ENCODE measurements at places on chromosomes 12 and 14.

DNA sequence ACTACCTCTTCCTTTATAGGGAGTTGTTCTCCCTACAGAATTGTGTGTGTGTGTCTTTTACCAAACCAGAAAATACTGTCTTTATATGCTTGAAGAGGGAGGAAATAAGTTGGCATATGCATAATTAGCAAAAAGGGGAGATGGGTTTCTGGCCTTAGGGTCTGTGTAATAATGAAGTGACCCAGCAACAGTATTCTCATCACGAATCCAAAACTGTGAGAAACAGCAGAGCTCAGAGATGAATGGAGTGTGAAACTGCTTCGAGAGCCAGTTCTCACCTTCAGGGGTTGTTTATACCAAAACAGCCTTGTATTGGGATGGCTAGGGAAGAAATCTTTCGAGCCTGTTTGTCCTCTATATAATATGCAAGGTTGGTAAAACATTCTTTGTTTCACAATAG lies 227.5 kb downstream of the MON2 start:
- H3K27ac ChIP-seq, result no peak overlapping the region
- no peak overlapping the region for H3K4me3 ChIP-seq
- peaks cover 14% of the 10 kb centered on the region for H3K36me3 ChIP-seq
- peaks cover 9% of the 10 kb centered on the region for H3K4me1 ChIP-seq
- H3K27me3 ChIP-seq, result no peaks in the 10 kb centered on the region

GRCh38 chr12:123475246-123475703 lies 17.3 kb downstream of the SNRNP35 start:
- no peak overlapping the region for H3K4me3 ChIP-seq
- H3K4me1 ChIP-seq, result no peaks in the 10 kb centered on the region
- peaks cover 13% of the 10 kb centered on the region for H3K36me3 ChIP-seq
- no peak overlapping the region for H3K27ac ChIP-seq
- DNase-seq, result no peak

DNA sequence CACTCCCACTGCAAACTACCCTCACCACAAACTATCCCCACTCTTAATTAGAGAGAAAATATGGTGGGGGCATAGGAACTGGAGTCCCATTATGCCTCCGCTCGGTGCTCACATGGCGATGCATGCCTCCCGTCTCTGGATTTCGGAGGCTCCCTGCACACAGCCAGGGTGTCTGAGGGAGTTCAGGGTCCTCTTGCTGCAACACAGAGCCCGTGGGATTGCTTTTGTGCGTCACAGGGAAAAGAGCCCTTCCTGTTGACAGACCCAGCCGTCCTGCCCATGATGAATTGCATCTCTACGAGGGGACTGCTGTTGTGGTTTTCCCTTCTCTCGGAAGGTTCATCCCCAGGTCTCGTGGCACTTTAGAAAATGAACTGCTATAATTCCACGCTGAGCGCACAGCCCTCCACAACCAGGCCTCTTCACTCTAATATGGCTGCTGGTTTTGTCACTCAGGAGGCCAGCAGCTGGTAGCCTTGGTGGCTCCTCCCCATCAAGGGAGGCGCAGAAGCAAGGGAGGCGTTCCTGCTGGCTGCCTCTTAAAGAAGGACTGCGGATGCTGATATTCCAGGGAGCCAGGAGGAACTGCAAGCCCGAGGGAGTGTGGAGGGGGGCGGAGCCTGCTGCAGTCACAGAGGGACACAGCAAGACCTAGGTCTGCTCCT lies 158.0 kb downstream of the KCNA5 start:
- no peak for DNase-seq
- peaks cover 4% of the 10 kb centered on the region for H3K4me1 ChIP-seq
- H3K27me3 ChIP-seq, result peaks cover 14% of the 10 kb centered on the region
- no peak overlapping the region for H3K4me3 ChIP-seq
- no peaks in the 10 kb centered on the region for H3K36me3 ChIP-seq

- peaks cover 2% of the 10 kb centered on the region for H3K4me1 ChIP-seq
- H3K36me3 ChIP-seq, result peaks cover 70% of the 10 kb centered on the region
- no peak overlapping the region for H3K27ac ChIP-seq
- H3K27me3 ChIP-seq, result no peaks in the 10 kb centered on the region
- H3K4me3 ChIP-seq, result no peak overlapping the region
- DNase-seq, result no peak
Measured at GRCh38 chr14:93245764-93246420, 38.8 kb downstream of the UBR7 start.

- H3K4me3 ChIP-seq, result no peak overlapping the region
- peaks cover 10% of the 10 kb centered on the region for H3K36me3 ChIP-seq
- DNase-seq, result no peak
- H3K4me1 ChIP-seq, result peaks cover 37% of the 10 kb centered on the region
Measured at GRCh38 chr12:11685316-11685715, 35.8 kb downstream of the ETV6 start.

- DNase-seq, result no peak
- H3K27me3 ChIP-seq, result no peaks in the 10 kb centered on the region
- H3K36me3 ChIP-seq, result no peaks in the 10 kb centered on the region
- H3K27ac ChIP-seq, result peak overlapping the region; percentile 78
- H3K4me1 ChIP-seq, result peaks cover 69% of the 10 kb centered on the region
- H3K4me3 ChIP-seq, result no peak overlapping the region
Measured at GRCh38 chr12:124543590-124544310, 23.7 kb downstream of the NCOR2 start.

DNA sequence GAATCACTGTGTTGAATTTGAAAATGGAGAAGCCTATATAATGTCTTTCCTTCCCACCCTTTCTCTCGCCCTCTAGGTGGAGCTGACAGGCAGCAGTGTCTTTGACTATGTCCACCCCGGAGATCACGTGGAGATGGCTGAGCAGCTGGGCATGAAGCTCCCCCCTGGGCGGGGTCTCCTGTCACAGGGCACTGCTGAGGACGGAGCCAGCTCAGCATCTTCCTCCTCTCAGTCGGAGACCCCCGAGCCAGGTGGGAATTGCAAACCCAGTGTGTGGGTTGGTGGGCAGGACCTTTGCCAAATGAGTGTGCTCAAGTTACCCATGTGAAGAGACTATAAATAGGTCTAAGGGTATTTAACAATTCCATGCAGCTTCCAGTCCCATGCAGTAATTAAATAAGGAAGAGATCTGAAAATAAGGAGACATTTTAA lies 274.7 kb downstream of the EGLN3 start:
- H3K4me1 ChIP-seq, result no peaks in the 10 kb centered on the region
- DNase-seq, result peak; percentile 23
- H3K4me3 ChIP-seq, result peak overlapping the region; percentile 41
- no peak overlapping the region for H3K27ac ChIP-seq

DNA sequence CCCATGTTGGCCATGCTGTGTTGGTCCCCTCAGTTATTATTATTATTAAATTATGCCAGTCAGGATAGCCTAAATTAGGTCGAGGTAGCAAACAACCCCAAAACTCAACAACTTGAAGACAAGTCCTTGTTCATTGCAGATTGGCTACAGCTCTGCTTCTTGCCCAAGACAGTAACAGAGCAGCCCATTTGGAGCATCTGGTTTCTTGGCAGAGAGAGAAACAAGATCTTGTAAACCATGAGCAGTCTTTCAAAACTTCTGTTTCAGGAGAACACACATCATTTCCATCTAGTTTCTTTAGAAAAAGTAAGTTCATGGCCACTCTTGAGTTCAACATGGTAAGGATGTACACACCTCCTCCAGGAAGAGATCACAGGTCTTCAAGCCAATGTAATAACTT lies 52.3 kb downstream of the E2F7 start:
- no peaks in the 10 kb centered on the region for H3K27me3 ChIP-seq
- H3K36me3 ChIP-seq, result no peaks in the 10 kb centered on the region
- no peak overlapping the region for H3K27ac ChIP-seq

GRCh38 chr14:58808828-58809227 lies 171.1 kb downstream of the DACT1 start:
- H3K27ac ChIP-seq, result no peak overlapping the region
- H3K4me1 ChIP-seq, result no peaks in the 10 kb centered on the region
- no peaks in the 10 kb centered on the region for H3K36me3 ChIP-seq
- no peaks in the 10 kb centered on the region for H3K27me3 ChIP-seq
- no peak overlapping the region for H3K4me3 ChIP-seq
- no peak for DNase-seq

DNA sequence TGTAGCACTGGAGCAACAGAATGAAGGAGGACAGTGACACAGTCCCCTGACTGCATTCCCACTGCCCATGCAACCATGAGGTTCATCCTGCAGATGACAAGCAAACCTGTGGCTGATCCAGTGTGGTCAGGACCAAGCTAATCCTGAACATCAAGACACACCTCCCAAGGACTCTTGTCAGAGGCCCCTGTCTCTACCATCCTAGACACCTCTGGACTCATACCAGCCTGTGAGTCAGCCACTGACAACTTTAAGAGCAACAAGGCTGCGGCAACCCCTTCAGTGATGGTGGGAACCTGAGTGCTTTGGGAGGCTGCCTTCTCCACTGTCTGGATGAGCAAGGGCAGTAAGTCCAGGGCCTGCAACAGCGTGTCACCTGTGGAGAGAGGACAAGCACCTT lies 24.6 kb downstream of the GCN1 start:
- no peak for DNase-seq
- no peak overlapping the region for H3K27ac ChIP-seq
- no peaks in the 10 kb centered on the region for H3K27me3 ChIP-seq
- peaks cover 58% of the 10 kb centered on the region for H3K36me3 ChIP-seq

- H3K27ac ChIP-seq, result no peak overlapping the region
- H3K4me3 ChIP-seq, result no peak overlapping the region
- no peaks in the 10 kb centered on the region for H3K36me3 ChIP-seq
- DNase-seq, result no peak
Measured at GRCh38 chr12:11902525-11902875, 168.2 kb upstream of the BCL2L14 start.

DNA sequence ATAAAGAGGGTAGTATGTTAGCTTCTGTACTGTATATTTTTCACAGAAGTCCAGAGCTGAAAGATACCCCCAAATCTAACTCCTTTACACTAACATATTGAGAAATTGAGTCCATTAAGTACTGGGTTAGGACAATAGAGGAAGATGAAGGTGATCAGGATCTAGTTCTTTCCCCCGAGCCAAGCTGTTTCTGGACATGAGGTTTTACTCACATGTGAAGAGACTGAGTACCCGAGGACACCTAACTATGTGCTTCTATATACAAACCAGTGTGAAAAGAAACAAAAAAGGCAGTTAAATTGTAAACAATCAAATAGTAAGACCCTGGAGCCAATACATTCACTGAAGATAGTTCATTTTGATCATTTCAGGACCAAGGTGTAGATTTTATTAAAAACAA lies 3.8 kb upstream of the TRHDE start:
- H3K4me3 ChIP-seq, result no peak overlapping the region
- no peaks in the 10 kb centered on the region for H3K36me3 ChIP-seq

GRCh38 chr12:107131832-107132616 lies 38.7 kb upstream of the CRY1 start:
- peaks cover 5% of the 10 kb centered on the region for H3K4me1 ChIP-seq
- no peaks in the 10 kb centered on the region for H3K27me3 ChIP-seq
- H3K4me3 ChIP-seq, result no peak overlapping the region
- no peak overlapping the region for H3K27ac ChIP-seq

DNA sequence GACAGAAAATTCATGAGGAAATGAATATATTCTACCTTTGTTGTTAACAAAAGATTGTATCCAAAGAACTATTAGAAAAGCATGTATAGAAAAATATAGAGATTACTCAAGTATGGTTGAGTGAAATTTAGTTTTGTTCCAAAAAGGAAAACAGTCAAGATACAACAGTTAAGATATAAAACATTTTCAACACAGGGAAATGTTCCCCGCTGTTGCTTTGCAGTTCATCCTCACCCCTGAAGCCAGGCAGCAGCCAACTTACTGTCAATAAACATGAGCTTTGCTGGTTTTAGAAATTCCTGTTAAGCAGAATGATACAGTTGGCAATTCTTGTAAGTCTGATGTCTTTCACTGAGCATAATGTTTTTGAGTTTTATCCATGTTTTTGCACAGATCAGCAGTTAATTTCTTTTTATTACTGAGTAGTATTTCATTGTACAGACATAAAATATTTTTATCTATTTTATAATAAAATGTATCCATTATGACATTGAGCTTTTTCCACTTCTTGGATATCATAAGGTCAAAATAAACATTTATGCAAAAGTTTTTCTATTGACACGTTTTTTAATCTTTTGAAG lies 1.2 kb upstream of the CLEC2B start:
- H3K4me1 ChIP-seq, result peaks cover 27% of the 10 kb centered on the region
- DNase-seq, result peak; percentile 38
- H3K27me3 ChIP-seq, result no peaks in the 10 kb centered on the region
- H3K36me3 ChIP-seq, result no peaks in the 10 kb centered on the region
- peak overlapping the region; percentile 94 for H3K27ac ChIP-seq

GRCh38 chr12:213527-213932 lies 427 bp downstream of the SLC6A12 start:
- DNase-seq, result no peak
- no peak overlapping the region for H3K27ac ChIP-seq
- H3K36me3 ChIP-seq, result no peaks in the 10 kb centered on the region
- H3K27me3 ChIP-seq, result peaks cover 19% of the 10 kb centered on the region
- peaks cover 15% of the 10 kb centered on the region for H3K4me1 ChIP-seq
- no peak overlapping the region for H3K4me3 ChIP-seq

- DNase-seq, result no peak
- no peak overlapping the region for H3K4me3 ChIP-seq
- no peak overlapping the region for H3K27ac ChIP-seq
Measured at GRCh38 chr12:31815096-31815495, 86.3 kb upstream of the AMN1 start.

DNA sequence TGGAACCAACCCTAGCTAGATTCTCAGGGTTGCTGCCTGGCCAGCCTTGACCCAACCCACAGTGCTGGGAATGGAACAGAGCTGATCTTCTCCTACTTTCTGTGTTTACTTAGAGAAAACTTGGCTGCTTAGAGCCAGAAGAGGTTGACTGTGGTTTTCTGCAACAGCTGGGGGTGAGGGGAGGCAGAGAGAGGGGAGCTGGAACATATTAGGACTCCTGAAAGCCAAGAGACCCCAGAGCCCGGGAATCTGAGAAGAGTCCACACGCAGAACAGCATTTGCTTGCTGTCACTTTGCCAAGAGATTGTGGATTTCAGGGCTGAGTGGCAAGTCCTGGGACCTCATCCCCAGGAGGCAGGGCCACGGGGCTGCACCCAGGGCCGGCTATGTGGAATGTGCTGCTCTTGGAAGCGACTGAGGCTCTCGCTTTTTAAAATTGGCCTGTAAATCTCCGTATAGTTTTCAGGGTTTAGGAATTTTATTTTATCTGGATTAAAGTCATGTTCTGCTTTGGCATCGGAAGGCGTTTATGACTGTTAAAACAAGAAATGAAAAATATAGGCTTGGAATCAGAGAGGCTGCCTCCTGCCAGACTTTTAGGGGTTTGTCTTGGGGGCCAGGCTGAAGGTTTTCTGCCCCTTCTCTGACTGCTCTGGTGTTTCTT lies 22.3 kb upstream of the MED13L start:
- no peak for DNase-seq
- no peaks in the 10 kb centered on the region for H3K4me1 ChIP-seq
- no peak overlapping the region for H3K4me3 ChIP-seq
- no peaks in the 10 kb centered on the region for H3K36me3 ChIP-seq
- H3K27me3 ChIP-seq, result no peaks in the 10 kb centered on the region

- H3K27me3 ChIP-seq, result no peaks in the 10 kb centered on the region
- H3K36me3 ChIP-seq, result no peaks in the 10 kb centered on the region
- H3K4me3 ChIP-seq, result no peak overlapping the region
- no peaks in the 10 kb centered on the region for H3K4me1 ChIP-seq
Measured at GRCh38 chr12:73677520-73678291, 859.9 kb upstream of the ATXN7L3B start.
